Activated gamma-delta T cell (primary cell): ENCODE measurements at places on chromosomes 3 and 15.

- DNase-seq: no peak
Observed at GRCh38 chr15:79922512-79923078, 25.8 kb upstream of the MTHFS start.

DNA sequence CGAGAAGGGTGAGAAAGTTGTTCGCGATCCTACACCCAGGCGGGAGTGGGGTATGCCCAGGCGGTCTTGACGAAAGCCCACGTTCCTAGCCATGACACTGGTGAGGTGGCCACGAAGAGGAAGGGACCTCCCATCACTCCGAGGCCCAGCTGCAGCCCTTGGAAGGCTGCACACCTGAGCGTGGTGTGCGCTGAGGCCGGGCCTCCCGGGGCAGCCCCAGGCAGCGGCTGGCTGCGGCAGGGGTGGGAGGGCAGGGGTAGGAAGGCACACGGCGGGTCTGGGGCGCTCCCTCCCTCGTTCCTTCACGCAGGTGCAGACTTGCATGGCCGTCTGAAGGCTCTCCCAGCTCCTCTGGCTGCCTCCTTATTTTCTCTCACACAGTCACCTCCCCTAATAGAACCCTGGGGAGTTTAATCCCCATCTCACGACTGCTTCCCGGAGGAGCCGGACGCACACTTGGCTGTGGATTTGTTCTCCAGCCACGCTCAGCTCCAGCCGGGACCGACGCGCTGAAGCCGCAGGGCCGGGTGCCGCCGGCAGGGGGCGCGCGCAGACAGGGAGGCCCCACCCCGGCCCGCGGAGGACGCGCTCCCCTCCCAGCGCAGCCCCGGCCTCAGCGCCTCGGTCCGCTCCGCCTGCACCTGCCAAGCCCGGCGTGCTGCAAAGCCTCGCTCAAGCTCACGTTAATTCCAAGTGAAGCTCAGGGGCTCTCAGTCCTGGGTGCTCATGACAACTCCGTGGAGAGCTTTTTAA lies 37.8 kb upstream of the MUC4 start:
- no peak for DNase-seq

DNA sequence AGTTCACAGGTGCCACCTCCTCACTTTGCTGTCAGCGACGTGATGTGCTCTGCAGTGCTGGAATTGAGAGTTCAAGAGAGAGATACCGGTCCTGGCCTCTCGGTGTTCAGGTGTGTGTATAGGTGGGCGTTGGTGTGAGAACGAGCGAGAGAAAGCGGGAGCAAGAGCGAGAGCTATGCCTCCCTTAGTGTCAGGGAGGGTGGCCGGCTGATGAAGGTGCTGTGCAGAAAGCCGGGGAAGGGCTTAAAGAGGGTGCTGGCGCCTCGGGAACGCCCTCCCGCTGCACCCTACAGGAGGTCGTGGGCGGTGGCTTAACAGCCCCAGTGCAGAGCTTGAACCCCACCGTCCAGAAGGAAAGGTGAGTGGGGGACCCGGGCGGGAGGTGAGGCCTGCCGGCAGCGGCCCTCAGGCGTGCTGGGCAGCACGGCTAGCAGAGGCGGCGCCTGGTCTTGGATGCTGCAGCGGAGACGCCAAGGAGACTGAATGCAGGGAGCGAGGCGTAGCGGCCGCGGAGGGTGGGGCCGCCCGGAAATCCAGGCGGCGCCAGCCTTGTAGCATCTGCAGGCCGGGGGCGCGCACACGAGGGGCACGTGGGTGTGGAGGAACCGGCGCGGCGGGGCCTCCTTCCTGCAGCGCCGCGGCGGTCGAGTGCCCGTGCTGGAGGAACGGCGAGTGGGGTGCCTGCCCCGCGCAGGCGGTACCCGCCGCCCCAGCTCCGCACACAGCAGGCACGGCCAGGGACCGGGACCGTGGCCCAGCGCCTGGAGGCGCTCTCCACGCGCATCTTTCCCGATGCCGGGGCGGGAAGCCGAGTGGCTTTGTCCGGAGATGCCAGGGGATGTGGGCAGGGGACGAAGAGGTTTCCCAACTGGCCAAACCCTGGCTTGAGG lies 246.8 kb upstream of the TOPAZ1 start:
- no peak for DNase-seq

DNA sequence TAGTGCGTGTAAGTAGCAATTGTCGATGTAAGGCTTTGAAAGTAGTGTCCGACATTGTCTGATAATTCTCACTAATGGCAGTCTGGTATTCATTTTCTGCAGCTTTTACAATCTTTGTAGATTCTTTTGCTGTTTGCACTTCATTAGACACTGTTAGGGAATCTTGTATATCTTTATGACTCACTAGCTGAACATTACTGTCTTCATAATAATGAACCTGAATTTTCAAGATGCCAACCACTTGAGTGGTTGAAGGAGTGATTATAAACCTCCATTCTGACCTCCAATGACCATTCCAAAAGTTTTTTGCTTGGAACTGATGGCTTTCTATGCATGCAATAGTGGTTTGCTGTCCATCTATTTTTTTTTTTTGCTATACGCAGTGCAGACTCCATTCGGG lies 76.4 kb upstream of the MFGE8 start:
- DNase-seq: no peak

GRCh38 chr3:36891701-36892160 lies 53.1 kb downstream of the TRANK1 start:
- DNase-seq: no peak

DNA sequence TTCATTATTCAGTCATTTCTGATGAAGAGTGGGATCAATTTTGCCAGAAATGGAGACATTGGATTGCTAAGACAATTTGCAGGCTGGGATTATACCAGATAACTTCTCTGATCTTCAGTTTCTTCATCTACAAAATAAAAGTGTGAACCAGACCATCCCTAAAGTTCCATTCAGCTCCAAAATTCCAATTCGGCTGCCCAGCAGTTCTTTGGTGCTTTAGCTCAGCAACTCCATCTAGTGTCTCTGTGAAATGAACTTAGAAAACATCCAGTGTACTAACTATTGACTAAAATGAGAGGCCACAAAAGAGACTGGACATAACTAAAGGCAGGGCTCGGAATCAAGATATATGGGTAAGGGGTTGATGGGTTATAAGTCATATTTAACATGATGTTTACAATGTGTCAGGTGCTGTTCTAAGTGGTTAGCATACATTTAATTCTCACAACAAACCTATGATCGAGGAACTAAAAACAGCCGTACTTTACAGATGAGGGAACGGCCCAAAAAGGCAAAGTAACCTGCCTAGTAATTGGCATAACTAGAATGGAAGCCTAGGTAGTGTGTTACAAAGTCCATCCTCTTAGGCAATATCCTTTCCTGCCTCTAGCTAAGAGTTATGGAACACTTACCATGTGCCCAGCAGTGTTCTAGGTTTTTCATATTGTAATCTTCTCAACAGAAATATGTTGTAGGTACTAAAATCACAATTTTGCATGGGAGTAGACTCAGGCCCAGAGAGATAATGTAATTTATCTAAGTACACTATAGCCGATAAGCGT lies 17.0 kb downstream of the THAP10 start:
- DNase-seq: no peak
